ENCODE measurements at places on chromosomes 5 and 9. TPM values are rescaled to one million over a fixed set of nuclear protein-coding genes. Genes with fewer than 3 reads are reported as not detected.

DNA sequence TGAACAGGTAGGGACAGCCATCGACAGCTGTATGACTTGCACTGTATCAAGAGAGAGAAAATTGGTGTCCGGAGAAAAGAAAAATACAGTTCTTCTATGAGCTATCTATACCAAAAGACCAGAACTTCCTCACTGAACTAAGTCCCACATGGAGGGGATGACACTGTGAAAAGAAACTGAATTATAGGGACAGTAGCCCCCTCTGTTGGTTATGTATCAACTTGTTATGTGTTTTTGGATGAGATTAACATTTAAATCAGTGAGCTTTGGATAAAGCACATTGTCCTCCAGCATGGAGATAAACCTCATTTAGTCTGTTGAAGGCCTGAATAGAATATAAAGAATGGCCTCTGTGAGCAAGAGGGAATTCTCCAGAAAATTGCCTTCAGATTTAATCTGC lies 176.6 kb upstream of the SH3GL2 start:
- H3K4me3 ChIP-seq: no peak overlapping the region
- H3K27ac ChIP-seq: no peak overlapping the region
- H3K27me3 ChIP-seq: no peaks in the 10 kb centered on the region
- H3K36me3 ChIP-seq: no peaks in the 10 kb centered on the region

PLCXD3 gene
- 0.93 TPM for total RNA-seq

RMND5B gene
- 51.3 TPM for total RNA-seq

GRCh38 chr9:17160327-17160726 lies 25.5 kb downstream of the CNTLN start:
- no peak overlapping the region for H3K27ac ChIP-seq
- DNase-seq: no peak
- H3K36me3 ChIP-seq: peaks cover 7% of the 10 kb centered on the region
- H3K4me1 ChIP-seq: no peaks in the 10 kb centered on the region

GRCh38 chr5:17096952-17097695 lies 120.3 kb upstream of the BASP1 start:
- H3K27me3 ChIP-seq: no peaks in the 10 kb centered on the region
- H3K27ac ChIP-seq: no peak overlapping the region
- no peaks in the 10 kb centered on the region for H3K36me3 ChIP-seq
- H3K4me3 ChIP-seq: no peak overlapping the region
- H3K4me1 ChIP-seq: no peaks in the 10 kb centered on the region

- H3K27ac ChIP-seq: no peak overlapping the region
- no peaks in the 10 kb centered on the region for H3K27me3 ChIP-seq
- no peaks in the 10 kb centered on the region for H3K36me3 ChIP-seq
- no peak for DNase-seq
These were observed 70.7 kb downstream of the PDE6A start for GRCh38 chr5:149873896-149874295.

PLAC8L1 gene
- 2.2 TPM for total RNA-seq
